Neural cell (in vitro differentiated cells): ENCODE measurements at places on chromosomes 4 and X. TPM values are rescaled to one million over a fixed set of nuclear protein-coding genes. Genes with fewer than 3 reads are reported as not detected.

RPS6KA6 gene
- polyA plus RNA-seq = 12.9 and 15.3 TPM in 2 replicates

RHOXF1 gene
- 1.6 TPM in 2 replicates for polyA plus RNA-seq

MAGEH1 gene
- polyA plus RNA-seq = 240 and 262 TPM in 2 replicates

TRO gene
- polyA plus RNA-seq = 361 and 487 TPM in 2 replicates

IL1RAPL1 gene
- polyA plus RNA-seq = not detected in 2 replicates

CCDC160 gene
- polyA plus RNA-seq = 1.6 and 4.3 TPM in 2 replicates

MND1 gene
- 5.6 and 10.6 TPM in 2 replicates for polyA plus RNA-seq

NOA1 gene
- 17.1 and 23.9 TPM in 2 replicates for polyA plus RNA-seq

PCDH19 gene
- 8.2 and 8.4 TPM in 2 replicates for polyA plus RNA-seq

CTAG1A gene
- polyA plus RNA-seq = not detected in 2 replicates
